ENCODE measurements at places on chromosomes 7 and 10.

DNA sequence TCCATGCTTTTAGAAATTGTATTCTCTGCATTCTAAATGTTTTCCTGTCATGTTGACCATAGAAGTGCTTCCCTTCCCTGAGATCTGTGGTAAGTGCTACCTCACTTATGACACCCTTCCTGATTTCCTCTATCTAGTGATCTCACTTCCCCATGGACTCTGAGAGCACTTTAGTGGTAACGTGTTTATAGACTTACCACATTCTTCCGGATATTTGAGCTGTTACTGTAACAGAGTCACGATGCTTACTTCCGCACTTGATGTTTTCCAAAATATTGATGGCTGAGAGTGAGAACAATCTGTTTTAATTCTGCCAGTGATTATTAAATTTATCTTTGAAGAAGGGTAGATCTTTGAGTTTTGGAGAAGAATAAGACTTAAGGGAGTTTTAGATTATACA lies 60.1 kb upstream of the NAMPT start:
- no peak for DNase-seq

DNA sequence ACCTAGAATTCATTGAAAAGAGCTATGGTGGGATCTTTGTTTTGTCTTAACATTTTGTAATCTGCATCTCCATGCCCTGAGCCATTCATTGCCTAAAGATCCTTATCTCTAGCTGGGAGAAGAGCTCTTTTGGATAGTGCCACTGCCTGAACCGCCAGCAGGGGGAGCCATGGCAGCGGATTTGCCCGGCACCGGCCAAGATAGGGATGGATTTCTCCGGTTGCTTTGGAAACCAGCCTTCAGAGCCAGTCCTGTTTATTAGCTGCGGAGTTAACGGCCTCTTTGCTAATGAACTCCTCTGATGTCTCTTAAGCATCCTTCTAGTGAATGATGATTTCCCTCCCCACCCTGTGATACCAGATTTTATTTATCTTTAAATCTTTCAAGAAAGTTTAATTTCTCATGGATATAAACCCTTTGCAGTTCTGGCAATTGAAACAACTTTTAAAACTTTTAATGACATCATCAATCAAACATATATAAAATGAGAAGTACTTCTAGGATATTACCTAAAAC lies 58.2 kb upstream of the LYZL2 start:
- DNase-seq, result peak; percentile 83

DNA sequence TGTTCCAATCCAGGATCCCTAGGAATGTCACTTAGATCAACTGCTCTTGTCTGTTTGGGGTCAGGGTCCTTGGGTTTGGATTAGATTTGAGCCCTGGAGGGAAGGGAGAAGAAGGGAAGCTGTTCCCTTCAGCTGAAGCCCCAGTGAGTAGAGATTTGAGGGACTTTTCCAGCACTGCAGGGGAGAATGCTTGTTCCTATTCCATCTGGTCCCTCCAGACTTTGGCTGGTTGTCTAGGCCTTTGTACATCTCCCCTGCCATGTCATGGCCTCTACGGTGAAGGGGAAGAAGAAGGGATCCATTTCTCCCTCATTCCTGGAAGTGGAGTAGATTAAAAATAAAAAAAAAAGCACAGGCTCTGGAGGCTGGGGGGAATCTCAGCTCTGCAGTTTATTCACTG lies 11.1 kb downstream of the C10orf62 start:
- DNase-seq, result no peak

DNA sequence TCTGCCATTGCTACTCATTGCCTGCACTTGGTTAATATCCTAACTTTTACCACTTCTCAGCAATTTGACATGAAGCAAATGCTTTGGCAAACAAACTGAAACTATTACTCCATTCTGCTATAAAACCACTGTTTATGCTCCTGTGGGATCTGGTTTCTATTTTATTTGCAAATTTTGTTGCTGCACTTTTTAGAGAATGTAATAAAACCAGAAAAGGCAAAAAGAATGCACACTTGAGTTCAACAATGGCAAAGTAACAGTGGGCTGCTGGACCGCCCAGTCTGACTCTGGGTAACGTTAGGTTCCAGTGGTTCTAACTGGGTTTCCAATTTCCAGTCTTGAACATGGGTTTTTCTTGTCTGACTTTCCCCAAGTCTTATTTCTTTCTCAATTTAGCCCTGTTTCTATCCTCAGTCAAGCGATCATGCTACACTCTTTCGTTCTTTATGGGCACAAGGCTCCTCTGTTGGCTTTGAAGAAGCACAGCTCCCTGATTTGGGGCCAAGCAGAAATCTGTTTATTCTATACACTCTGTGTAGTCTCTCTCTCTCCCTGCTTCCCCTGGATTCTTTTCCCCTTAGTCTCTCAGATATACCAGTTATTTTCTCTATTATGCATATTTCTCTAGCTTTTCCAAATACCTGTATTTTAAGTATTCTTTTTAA lies 129.2 kb upstream of the FAM3C start:
- DNase-seq, result no peak

GRCh38 chr10:32433542-32433941 lies 12.4 kb upstream of the CCDC7 start:
- DNase-seq, result no peak

- DNase-seq, result no peak
Measured at GRCh38 chr10:14573666-14574261, 200.9 kb downstream of the FAM107B start.

DNA sequence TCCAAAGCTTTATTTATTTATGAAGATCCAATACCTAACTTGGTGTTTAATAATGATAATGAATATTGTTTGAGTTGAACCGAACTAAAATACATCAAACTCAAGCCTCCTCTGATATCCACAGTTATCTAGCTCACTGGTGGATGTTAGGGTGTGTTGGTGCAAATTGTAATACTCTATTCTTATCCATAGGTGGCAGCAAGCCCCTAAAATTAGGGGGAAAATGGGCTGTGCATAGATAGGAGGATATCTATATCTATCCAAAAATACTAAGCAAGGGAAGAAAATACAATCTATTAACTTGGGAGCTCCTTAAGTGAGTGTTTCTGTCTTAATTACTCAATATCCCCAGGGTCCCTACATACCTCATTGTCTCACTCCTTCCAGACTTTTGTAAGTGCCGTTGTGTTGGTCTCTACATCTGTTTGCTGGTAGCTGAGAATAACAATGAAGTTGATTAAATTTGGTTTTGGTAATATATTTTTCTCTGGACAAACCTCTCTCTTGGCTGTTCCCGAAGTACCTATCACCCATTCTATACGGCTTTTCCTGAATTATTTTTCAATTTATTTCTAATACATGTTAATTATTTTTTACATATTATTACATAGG lies 55.0 kb upstream of the VWDE start:
- DNase-seq, result no peak

DNA sequence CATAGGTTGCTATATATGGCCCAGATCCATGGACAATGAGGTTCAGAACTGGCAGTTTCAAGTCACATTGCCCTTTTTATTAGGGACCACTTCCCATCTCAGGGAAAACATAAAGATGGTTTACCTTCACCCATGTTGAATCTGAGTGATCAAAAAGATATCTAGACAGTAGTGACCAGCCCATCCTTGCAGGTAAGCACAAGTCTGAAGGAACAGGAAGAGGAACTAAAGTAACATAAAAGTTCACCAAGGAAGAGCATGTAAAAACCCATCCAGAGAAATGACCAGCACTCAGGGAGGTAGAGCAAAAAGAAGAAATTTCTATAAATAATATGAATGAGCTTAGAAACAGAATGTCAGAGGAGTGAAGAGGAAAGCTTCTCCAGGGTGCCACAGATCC lies 382.5 kb downstream of the PARD3 start:
- DNase-seq, result no peak

GRCh38 chr10:51915031-51915542 lies 215.7 kb upstream of the CSTF2T start:
- no peak for DNase-seq

DNA sequence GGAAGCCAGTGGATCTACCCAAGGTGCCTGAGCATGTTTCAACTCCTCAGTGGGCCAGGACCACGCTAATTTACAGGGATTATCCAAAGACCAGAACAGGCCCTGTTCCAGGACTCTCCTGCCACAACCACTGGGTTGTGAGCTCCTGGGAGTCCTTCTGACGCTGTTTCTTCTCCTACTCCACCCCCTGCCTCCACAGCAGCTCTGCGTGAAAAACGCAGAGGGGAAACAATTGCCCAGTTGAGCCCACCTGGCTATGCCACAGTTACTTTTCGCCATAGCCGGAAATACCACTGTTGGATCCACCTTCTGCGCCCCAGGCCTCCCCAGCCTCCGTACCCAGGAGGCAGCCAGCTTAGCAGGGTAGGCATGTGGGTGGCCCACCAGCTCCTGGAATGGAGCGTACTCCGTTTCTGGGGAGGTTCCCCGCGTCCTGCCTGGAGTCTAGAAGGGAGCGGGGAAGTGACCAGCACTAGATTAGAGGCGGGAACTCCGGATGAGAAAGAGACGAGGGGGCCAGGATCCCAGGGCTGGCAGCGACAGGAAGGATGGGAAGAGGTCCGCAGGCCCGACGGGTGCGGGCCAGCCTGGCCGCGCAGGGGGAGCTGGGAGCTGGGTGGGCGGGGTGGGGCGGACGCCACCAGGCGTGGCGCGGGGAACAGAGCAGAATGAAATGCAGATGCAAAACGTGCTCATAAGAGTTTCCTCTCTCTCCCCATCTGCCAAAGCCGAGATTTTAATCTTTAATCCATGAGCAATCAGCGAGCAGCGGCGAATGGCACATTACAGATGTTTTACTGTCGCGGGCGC lies 32.1 kb upstream of the PAX2 start:
- DNase-seq, result no peak

DNA sequence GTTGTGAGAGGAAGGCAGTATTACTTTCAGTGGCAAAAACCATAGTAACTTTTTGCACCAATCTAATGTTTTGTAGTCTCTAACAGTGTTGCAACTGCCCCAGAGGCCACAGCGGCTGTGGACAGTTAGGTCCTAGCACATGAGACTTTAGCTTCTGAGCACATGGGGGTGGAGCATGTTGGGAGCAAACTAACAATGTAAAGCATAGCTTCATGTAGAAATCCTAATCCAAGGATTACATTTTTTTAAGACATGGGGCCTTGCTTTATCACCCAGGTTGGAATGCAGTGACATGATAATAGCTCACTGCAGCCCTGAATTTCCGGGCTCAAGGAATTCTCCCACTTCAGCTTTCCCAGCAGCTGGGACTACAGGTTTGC lies 49.0 kb downstream of the LAMB1 start:
- no peak for DNase-seq

GRCh38 chr10:69492091-69492745 lies 41.0 kb downstream of the TSPAN15 start:
- no peak for DNase-seq

DNA sequence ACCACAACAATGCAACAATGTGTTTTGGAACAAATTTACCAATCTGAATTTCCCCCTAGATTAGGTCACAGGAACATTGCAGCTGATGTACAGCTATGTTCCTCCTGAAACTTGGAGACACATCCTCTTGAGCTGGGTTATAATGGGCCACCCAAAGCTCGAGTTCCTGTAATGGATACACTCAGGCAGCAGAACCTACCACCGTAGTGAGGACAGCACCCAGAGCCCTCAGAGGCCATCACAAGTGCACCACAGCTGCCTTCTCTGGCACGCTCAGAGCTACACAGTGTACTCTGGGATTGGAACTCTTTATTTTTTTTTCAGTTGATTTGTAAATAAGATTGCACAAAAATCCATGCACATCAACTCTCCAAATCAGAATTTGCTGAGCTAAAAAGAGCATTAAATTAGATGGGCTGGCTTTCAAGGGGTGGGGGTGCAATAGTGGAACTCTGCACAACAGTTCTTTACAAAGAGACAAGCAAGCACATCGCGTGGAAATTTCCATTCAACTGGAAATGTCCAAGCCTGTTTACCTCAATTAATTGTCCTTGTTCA lies 56.7 kb downstream of the EGFR start:
- DNase-seq, result no peak

GRCh38 chr7:135728136-135728669 lies at the start of gene SLC13A4:
SLC13A4 (minus strand) TSS chr7:135728186; CDS start chr7:135727496, 690 bp downstream.
- DNase-seq, result no peak

- DNase-seq, result no peak
Measured at GRCh38 chr10:48464121-48464870, 140.6 kb downstream of the ARHGAP22 start.

GRCh38 chr7:27139334-27140125 lies 4.0 kb downstream of the HOXA5 start:
- DNase-seq, result no peak

- no peak for DNase-seq
Measured at GRCh38 chr7:40885503-40885902, 750.7 kb downstream of the SUGCT start.

DNA sequence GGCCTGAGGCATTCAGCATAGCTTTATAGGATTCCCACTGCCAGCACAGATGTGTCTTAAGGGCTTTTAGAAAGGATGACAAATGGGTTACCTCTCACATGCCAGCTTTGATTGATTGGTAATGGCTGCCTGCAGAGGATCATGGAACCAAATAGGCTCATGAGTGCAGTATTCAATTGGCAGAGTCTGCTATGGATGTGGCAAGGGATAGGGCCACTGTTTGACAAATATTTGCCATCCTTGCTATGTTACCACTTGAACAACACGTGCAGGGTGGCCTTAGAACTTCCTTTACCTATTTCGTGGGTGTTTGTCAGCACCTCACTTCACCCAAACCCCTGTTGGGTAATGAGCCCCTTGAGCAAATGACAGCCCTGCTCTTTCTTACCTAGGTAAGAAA lies 139.2 kb downstream of the C10orf105 start:
- DNase-seq, result no peak

GRCh38 chr10:122021828-122022227 lies 32.9 kb downstream of the TACC2 start:
- DNase-seq, result no peak

DNA sequence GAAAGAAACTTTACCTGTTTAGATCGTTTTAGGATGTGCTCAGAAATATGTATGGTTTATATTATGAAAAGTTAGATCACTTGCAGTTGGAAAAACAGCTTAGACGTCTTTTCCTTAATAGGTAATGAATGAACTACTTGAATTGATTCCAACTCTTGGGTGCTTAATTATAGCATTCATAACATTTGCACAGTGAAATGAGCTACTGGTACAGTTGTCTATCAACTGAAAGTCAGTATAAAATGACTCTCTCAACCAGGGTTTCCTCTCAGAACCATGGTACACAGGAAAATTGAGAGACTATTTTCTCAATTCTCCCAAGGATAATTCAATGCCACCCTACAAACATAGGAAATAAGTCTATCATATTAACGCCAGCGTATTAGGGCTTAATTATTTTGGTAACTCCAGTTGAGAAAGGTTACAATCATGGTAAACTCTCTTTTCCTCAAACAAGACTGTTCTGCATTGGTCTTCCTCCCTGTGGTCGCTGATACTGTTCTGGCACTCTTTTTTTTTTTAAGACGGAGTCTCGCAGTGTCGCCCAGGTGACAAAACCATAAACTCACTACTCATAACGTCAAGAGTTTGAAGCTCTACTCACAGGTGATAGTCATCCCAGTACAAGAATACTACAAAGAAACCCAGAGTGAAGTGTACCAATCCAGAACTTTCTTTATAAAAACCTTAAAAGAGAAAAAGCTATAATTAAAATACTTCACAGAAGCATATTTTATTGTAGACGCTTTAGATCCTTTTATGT lies 2.0 kb downstream of the ANLN start:
- no peak for DNase-seq

Data from CD4-positive, alpha-beta T cell (primary cell).